ENCODE measurements at places on chromosomes 3 and 15.
A peak's percentile ranks its signal among the peaks of the same experiment; 100 is the strongest.

- no peak for DNase-seq
Measured at GRCh38 chr3:26460985-26461384, 161.6 kb upstream of the LRRC3B start.

DNA sequence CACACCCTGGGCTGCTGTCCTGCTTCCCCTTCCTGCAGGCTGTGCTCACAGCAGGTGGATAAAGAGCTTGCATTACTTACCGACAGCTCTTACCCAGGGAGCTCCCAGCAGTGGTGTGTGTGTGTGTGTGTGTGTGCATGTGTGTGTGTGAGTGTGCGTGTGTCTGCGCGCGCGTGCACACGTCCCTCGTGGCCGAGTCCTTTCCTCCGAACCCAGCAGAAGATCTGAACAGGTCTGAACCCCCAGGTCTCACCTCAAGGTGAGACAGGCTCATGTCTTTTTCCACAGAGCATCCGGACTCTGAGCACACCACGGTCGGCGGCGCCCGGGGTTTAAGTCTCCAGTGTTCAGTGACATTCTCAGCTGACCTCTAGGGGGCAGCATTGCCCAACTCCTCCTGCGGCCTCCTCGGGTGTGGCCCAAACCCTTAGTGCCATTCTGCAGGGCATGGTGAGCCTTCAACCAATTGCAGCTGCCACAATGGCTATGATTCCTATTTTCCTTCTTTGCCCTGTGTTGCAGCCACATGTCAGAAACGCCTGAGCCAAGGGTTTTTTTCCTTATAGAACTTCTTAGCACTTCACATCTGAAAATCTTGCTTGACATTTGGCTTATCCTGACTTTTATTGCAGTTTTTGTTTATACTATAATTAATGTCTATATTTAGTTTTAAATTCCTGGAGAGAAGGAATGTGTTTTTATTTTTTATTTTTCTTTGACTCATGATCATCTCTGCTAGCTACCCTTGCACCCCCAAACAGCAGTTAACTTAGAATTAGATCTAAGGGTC lies 64.1 kb upstream of the KLHL25 start:
- peak; percentile 77 for DNase-seq

- no peak for DNase-seq
Measured at GRCh38 chr3:29181872-29182271, 99.0 kb upstream of the RBMS3 start.

DNA sequence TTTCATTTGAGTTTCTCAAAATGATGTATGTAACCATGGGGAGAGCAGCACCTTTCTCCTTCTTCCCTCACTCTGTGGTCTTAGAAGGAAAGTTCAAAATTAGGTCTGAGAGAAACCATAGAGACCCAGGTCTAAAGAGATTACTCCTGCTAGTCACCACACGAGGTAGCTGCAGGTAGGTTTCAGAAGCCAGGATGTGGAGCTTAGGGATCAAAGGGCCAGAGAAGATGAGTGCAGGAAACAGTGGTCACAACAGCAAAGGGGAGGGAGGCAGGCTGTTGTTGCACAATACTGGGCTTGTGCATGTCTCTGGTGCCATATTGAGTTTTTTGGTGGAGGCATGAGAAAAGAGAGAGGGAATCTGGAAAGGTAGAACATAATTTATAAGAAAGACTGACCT lies 583.6 kb downstream of the AGBL1 start:
- no peak for DNase-seq

DNA sequence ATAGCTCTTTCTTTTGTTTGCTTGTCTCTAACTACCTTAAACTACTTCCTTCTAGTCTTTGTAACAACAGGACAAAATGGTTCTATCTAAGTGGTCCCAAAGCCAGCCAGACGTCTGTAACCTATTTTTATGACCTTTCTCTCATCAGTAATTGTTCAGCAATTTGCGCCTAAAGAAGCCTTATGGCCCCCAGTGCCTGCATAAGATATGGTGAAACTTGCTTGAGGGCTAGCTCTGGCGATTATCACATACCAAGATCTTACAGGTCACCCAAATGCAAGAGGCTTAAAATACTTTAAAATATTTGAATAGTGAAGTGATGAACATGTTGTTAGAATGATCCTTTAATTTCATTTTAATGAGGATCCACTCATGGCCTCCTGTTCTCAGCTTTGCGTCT lies 369.4 kb downstream of the SOX2 start:
- no peak for DNase-seq

DNA sequence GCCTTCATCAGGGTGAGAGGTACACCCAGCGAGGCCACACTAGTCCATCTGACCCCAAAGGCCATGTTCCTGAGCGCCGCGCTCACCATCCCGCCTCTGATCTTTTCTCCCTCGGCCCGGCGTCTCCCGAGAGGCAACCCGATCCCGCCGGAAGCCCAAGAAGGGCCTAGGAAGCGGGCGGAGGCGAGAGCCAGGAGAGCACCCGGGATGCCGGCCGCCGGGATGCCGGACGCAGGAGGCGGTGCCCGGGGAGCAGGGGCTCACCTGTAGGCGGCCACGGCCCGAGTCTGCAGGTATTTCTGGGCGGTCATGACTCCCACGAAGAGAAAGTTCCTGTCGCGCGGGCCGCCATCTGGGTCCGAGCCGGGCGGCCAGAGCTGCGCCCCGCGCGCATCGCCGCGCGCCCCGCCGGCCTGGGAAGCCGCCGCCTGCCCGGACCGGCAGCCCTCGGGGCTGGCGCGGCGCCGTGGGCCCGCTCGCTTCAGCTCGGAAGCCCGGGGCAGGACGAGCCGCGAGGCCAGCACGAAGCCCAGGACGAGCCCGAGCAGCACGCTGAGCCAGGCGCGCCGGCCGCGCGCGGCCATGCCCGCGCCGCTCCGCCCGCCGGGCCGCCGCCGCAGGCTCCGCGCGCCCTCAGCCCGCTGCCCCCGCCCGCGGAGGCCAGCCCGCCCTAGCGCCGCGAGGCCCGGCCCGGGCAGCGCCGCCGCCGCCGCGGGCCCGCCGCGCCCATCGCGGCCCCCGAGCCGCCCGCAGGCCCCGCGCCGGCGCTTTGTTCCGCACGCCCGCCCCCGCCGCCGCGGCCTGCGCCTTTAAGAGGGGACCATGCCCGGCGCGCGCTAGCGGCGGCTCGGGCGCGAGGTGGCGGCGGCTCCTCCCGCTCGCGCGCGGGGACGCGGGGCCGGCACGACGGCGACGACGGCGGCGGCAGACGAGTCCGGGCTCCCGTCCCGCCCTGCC lies 697 bp downstream of the CHSY1 start:
- peak; percentile 61 for DNase-seq

DNA sequence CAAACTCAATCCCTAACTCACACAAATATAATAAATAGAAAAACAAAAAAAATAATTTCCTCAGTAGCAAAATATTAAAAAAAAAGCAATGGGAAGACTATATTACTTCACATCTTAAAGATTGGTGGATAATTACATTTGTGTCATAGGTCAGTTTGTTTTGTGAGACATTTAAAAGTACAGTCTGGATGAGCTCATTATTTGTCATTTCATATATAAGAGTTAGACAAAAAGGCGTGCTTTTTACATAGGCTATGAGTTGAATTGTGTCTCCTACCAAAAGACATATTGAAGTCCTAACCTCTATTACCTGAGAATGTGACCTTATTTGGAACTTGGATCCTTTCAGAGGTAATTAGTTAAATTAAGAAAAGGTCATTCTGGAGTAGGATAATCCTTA lies 710.1 kb upstream of the CBLB start:
- no peak for DNase-seq

DNA sequence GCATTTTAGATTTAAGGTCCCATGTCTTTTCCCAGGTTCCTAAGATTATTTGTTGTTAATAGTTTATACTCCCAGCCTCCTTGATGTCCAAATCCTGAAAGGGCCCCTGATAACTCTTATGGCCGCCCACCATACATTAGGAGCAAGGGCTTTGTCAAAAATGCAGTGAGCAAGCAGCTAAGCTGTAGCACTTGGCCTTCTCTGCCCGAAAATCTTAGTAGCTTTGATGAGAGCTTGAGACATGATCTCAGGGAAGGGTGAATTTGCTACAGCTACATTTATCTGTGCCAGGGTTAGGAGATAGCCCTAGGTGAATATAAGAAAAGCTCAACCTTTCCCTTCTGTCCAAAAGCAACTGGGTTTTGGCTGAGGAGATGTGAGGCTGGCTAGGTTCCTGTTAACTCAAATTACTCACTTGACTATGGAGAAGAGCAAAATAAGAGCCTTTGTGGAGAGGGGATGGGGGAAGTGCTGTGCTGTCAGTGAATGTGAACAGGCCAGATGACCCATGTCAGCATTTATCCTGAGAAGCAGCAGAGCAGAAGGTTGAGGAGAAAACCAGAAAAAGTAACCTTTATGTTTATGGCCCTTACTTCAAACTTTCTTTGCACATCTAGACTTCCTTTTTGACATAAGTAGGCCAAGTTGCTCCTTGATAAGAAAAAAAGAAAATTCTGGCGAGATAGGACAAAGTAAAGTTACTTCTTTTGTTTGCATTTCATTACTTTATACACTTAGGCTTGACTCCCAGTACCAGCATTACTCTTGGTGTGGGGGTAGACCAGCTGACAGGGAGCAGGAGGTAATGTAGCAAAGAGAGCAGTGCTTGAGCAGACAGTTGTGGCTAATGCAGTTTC lies 21.1 kb downstream of the MAPK6 start:
- no peak for DNase-seq

GRCh38 chr15:31758126-31758525 lies 272.2 kb upstream of the CHRNA7 start:
- no peak for DNase-seq

- DNase-seq = no peak
Measured at GRCh38 chr15:92682741-92683510, 27.4 kb upstream of the FAM174B start.

DNA sequence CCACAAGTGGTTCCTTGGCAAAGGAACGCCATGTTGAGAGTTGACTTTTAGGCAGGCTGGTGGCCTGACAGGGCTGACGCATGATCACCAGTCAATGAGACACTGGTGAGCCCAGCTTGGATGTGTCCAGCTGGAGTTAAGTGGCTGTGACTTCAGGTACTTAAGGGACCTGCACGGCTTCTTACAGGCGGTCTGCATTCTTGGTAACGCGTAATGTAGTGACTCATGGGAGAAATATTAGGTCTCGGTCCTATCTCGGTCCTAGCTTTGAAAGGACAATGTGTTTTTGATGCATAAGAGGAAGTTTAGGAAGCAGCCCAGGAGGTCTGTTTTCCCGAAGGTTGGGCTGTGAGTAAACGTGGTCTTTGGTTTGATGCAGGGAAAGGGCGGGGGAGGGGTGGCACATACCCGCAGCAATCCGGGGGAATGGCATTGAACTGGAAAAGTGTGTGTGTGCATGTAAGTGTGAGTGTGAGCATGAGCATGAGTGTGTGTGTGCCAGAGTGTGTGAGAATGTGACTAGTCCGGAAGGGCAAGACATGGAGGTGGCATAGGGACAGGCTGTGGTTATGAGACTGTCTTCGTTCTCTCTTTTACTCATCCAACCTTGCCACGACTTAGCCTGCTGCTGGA lies 55.3 kb downstream of the FAM43A start:
- no peak for DNase-seq

DNA sequence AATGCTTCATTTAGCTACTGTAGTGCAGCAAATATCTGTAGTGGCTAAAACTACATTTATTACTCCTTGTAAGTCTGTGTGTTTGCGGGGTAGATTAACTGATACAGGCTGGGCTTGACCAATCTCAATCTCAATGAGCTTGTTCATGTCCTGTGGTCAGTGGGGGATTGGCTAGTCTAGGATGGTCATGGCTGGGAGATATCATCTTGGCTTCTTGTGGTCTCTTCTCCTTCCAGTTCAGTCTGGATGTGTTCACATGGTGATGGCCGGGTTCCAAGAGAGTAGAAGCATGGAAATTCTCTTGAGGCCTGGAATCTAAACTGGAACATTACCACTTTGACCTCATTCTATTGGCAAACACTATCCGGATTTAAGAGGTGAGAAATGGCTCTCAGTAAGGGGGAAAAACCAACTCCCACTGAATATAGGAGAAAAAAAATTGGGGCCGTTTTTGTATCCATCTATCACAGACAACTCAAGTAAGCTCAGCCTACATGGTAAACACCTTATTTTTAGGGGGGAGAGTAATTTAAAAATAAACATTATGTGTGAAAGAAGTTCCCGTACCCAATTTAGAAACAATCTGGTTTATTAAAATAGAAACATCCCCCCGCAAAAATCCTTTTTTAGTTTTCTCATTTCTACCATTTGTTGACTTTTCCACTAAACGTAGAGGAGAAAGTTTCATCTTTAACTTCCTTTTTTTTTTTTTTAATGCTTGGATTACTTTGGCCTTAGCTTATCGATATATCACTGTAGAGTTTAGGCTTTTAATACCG lies 284.9 kb upstream of the TBC1D5 start:
- no peak for DNase-seq

GRCh38 chr3:39149059-39149455 lies 4.3 kb downstream of the CSRNP1 start:
- DNase-seq = no peak

GRCh38 chr15:42193383-42193782 lies 14.7 kb downstream of the VPS39 start:
- no peak for DNase-seq

DNA sequence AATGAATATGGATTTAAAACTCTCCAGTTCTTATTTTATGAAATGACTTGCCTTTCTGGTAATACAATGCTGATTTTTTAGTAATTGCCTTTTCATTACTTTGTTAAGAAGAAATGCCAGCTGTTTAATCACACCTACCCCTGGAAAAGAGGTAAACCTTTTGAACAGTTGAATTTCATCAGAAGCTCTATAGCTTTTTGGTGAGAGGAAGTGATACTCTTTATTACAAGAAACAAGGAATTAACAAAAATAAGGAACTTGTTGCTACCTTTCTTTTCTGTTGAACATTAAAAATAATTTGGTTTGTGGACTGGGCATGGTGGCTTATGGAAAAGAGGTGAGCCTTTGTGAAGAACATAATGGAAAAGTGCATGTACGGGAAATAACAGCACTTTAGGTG lies 19.7 kb downstream of the BLOC1S6 start:
- no peak for DNase-seq

DNA sequence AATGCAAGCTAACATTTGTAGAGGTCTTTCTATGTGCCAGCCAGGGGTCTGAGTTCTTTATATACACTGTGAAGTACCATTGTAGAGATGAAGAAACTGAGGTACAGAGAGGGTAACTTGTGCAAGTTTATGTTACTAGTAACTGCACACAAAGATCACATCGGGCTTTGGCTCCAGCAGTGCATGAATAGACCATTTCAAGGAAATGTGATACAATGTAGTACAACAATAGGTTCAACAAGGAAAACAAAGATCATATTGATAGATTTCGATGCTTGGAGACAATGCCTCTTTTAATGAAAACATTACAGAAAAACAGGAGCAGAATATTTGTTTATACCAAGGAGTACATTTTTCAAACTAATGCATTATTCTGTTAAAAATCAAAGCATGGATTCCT lies 115.3 kb downstream of the POLR2M start:
- no peak for DNase-seq

DNA sequence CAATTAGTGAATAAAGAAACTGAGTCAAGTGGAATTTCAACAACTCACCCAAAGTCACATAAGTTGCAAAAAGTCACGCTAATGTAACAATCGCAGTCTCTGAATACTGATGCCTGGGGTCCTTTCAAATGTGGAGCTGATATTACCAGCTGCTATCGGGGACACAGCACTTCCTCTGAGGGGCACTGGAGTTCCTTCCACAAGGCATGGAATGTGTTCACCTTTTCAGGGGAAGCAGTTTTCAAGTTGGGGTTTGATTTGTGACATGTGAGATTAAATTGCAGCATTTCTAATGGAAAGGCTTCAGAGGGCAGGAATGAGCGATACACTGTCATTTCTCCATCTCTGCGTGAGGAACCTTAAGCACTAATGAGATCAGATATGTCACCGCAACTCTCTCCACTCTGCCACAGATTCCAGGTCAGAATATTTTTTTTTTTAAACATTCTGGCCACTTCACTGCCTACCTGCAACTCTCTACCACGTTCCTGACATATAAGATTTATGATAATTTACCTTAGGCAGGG lies 807.2 kb upstream of the CFAP20DC start:
- no peak for DNase-seq

Data from natural killer cell treated with Interleukin-12 subunit alpha and Interleukin-12 subunit beta and Interleukin-15 and Interleukin-18, amount 100 ng/mL, for 72 hours (primary cell).